ENCODE measurements at places on chromosomes 6 and 20. TPM values are rescaled to one million over a fixed set of nuclear protein-coding genes. Genes with fewer than 3 reads are reported as not detected.

Gene TINAG
- total RNA-seq, result not detected

Gene KCNK5
- not detected for total RNA-seq

Gene RBM38
- total RNA-seq, result 7.0 TPM

Gene LHFPL5
- not detected for total RNA-seq

Gene SEMG2
- not detected for total RNA-seq

Gene OR2J3
- total RNA-seq, result not detected

Gene TEAD3
- 26.9 TPM for total RNA-seq

Gene REPS1
- total RNA-seq, result 35.9 TPM

Gene FITM2
- 9.6 TPM for total RNA-seq

Gene VWA7
- 0.14 TPM for total RNA-seq

Gene GRM1
- total RNA-seq, result not detected

Gene FBXO9
- 42.0 TPM for total RNA-seq

Gene ARMC2
- total RNA-seq, result 0.88 TPM

Gene FANCE
- 12.3 TPM for total RNA-seq

Gene CITED2
- total RNA-seq, result 171 TPM

Gene GJA10
- not detected for total RNA-seq

Gene TMEM244
- total RNA-seq, result 1.3 TPM

Gene UBE2C
- 71.3 TPM for total RNA-seq

Gene OR2B3
- not detected for total RNA-seq

Gene BRPF3
- total RNA-seq, result 22.5 TPM

Gene WFDC10B
- total RNA-seq, result not detected

Gene RSPO3
- total RNA-seq, result 0.66 TPM

Gene POPDC3
- 2.0 TPM for total RNA-seq

Gene TFEB
- 6.2 TPM for total RNA-seq

Gene SMLR1
- not detected for total RNA-seq

Gene MCUR1
- total RNA-seq, result 13.3 TPM

Gene LRRC1
- total RNA-seq, result 16.9 TPM

Gene PDE10A
- 2.0 TPM for total RNA-seq

Gene FNDC1
- under 0.01 TPM for total RNA-seq

Gene MSH5
- 26.8 TPM for total RNA-seq

Gene CST5
- not detected for total RNA-seq

Gene CD40
- total RNA-seq, result 0.66 TPM

Gene BPIFB4
- total RNA-seq, result not detected

Gene PROKR2
- total RNA-seq, result not detected

Gene CLDN20
- not detected for total RNA-seq

Measured in placental pericyte (primary cell).